Activated CD8-positive, alpha-beta memory T cell treated with anti-CD3 and anti-CD28 coated beads for 4 hours (primary cell): ENCODE measurements at places on chromosomes 12 and 14.

GRCh38 chr12:106717673-106718072, 56.8 kb upstream of the RIC8B start:
- no peak for DNase-seq

GRCh38 chr14:39592116-39592789, 160.0 kb upstream of the FBXO33 start:
- no peak for DNase-seq

DNA sequence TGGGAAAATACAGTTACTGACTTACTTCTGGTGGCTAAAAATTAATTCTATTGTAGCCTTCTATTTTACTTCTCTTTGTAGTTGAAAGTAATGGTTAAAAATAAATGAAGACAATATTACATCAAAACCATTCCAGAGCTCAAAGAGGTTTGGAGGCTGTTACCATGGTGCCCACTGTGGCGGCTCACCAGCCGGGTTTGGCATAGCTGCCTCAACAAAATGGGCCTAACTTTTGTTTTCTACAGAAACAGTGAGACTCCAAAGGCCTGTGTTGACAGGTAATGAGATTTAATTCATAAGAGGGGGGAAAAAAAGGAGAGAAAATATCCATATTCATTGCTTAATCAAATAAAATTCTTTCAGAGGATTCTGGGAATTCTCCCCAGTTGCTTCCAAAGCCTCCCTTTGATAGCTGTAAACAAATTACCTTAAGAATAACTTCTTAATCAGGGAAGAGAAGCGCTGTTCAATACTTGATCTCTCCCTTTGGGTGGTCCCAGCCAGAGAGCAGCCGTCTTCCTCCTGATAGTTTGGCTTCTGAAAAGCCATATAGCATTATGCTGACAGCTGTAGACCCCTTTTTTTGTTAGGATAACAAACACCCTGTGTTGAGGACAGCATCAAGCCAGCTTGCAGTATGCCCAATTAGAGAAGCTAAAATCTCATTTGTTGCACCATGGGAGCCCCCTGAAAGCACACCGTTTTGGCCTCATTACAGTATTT, 266.8 kb downstream of the NEDD1 start:
- DNase-seq, result no peak

- no peak for DNase-seq
Observed at GRCh38 chr14:91413547-91414474, 3.8 kb downstream of the CCDC88C start.

GRCh38 chr14:105943973-105944602, 417.7 kb downstream of the TMEM121 start:
- DNase-seq, result no peak

- no peak for DNase-seq
Observed at GRCh38 chr14:33510991-33511390, 439.9 kb downstream of the EGLN3 start.

GRCh38 chr14:102323102-102323501, 3.6 kb downstream of the ZNF839 start:
- DNase-seq, result no peak

GRCh38 chr14:20631880-20632389, 9.6 kb downstream of the OR6S1 start:
- no peak for DNase-seq

- no peak for DNase-seq
Observed at GRCh38 chr12:124679533-124680371, 112.3 kb upstream of the NCOR2 start.

DNA sequence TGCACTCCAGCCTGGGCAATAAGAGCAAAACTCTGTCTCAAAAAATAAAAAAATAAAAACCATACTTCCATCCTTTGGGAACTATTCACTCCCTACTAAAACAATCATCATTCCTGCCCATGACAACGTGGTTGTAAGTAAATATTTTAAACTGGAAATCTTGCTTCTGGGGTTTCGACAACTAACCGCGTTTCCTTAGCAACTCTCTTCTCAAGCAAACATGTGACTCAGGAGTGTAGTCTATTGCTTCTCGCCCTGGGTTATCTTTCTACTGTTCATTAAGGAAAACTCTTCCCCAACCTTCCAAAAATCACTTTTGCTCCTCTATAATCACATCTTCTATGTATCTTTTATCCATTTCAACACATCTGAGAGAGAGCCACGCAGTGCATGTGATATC, 21.8 kb downstream of the APPL2 start:
- no peak for DNase-seq

GRCh38 chr12:109542014-109542413, 31.3 kb downstream of the MMAB start:
- DNase-seq, result no peak

- DNase-seq, result no peak
Observed at GRCh38 chr12:110765111-110765510, 22.4 kb upstream of the PPP1CC start.

- DNase-seq, result no peak
Observed at GRCh38 chr12:107486140-107486892, 199.3 kb upstream of the PWP1 start.

GRCh38 chr12:109358154-109358869, 10.6 kb downstream of the MYO1H start:
- DNase-seq, result no peak

DNA sequence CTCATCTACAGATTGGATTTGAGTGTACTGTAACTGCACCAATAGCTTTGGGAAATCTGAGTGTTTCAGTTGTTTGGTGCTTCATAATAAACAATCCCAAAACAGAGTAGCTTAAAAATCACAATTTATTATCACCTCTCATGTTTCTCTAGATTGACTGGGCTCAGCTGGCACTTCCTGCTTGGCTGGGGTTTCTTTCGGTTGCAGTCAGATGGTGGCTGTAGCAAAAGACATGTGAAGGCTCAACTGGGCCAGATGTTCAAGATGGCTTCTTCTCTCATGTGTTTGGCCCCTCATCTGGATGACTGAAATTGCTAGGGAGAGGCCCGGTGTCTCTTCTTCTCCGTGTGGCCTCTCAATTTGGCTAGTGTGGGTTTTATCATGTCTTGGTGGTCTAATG, 12.1 kb upstream of the BMP4 start:
- no peak for DNase-seq

- no peak for DNase-seq
Observed at GRCh38 chr12:67354966-67355365, 85.8 kb downstream of the CAND1 start.

DNA sequence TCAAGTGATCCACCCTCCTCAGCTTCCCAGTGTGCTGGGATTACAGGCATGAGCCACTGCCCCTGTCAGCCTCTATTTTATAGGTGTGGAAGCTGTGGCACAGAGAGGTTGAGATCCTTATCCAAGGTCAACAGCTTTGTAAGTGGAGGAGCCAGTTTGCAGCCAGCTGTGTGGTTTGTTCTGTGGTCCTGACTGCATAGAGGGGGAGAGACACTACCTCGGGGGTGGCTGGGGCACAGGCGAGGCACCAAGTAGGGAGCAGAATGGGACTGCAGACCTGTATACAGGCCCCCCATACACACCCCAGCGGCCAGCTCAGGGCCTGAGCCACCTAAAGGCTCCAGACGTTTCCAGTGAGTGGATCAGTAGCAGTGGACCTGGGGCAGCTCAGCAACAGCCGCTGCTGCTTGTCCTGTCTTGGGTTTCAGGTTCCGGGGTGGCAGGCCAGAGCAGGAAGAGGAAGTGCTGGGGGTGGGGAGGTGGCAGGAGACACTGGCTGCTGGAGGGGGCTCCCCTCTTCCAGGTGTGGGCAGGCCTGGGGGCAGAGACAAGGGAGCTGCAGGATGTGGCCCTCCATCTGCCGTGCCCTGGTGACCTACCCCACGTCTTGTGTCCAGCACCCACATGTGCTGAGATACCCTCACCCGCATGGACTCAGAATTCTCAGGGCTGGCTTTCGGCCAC, 11.0 kb downstream of the ORAI1 start:
- DNase-seq, result no peak

DNA sequence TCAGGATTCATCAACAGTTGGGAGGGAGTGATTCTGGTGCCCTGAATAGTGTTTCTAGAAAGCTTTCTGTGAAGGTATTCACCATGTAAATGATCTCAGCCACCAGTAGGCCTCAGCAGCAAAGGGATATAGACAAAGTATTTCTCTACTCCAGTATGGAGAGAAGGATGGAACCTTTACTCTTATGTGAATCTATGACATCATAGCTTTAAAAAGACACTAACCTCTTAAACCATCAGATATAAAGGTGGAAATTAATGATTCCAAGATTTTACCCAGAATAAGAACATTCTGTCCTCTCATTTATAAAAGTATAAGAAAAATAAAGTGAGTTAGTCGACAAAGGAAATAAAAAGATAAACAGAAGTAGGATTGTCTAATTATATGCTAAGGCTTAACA, 4.6 kb downstream of the GPR65 start:
- no peak for DNase-seq

GRCh38 chr12:71455028-71455737, 15.6 kb downstream of the LGR5 start:
- no peak for DNase-seq

GRCh38 chr12:131456301-131457027, 254.4 kb upstream of the SFSWAP start:
- no peak for DNase-seq

DNA sequence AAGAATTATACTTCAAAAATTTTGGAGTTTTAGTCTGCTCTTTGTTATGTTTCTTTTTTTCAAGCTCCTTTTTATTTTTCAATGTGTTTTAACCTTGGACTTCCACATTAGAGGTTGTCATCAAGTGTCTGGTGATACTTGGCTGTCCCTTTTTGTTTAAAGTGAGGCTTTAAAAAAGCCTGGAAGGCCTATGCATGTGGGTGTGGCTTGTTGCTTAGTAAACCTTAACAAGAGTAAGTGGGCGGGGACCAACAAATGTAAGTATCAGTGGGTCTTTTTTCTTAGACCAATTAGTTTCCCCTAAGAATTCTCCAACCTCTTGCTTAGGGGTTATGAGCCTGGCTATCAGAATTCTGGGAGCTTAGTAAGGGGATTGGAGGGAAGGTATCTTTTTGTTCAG, 26.4 kb downstream of the HCFC2 start:
- no peak for DNase-seq

GRCh38 chr14:43336351-43336750, 1170.7 kb downstream of the FSCB start:
- DNase-seq, result no peak

GRCh38 chr14:94706133-94706532, 63.8 kb downstream of the GSC start:
- DNase-seq, result no peak

DNA sequence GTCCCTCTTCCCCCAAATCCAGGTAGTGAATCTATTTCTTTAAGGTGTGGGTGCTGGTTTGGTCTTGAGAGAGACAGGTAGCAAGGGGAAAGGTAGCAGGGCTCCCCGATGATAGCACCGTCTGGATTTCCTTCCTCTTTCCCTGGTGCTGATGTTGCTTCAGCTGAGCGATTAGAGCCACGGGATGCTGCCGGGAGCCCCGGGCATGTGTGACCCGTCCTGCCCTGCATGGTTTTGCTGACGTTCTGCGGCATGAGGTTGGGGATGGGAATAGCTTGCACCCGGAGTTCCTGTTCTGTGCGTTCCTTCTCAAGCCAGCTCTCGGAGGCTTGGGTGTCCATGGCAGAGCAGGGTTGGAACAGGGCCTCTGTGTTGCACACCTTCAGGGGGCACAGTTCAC, 107.3 kb downstream of the TSPAN9 start:
- DNase-seq, result no peak

DNA sequence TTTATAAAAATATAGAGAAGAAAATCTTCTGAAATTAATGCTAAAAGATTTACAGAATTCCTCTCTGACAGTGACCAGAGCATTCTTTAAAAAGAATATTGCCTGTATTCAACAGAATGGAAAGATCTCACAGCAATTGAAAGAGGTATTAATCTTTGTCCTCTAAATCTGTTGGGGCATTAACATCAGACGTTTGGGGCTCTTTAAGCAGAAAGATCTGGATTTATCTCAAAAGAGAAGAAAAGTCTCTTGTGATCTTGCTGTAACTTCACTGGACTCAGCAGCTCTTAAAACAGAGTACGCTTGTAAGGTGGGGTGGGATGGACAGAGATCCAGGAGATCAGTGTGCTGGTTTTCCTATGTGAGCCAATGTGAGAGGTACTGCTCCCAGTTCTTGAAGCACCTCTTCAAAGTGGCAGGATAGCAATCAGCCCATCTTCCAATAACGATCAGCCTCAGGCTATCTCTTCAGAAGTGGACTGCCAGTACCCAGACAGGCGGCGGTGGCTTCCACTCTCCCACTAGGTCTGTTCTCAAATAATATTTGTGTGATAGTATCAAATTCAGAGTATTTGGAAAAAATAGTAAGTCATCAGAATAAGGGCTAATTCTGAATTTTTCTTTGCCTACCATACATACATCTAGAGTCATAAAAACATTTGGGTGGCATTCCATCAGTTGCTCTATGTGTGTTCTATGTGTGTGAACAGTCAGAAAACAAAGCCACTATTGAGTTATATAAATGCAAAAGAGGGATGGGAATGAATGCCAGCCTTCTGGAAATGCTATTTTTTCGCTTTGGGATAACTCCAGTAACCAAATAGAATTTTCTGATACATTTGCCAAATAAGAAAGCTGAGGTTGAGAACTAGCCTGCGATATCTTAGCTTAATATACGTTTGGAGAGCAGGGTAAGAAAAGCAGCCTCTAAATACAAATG, 237.4 kb upstream of the RGS6 start:
- no peak for DNase-seq

GRCh38 chr12:116172224-116172849, 105.2 kb downstream of the MED13L start:
- no peak for DNase-seq

DNA sequence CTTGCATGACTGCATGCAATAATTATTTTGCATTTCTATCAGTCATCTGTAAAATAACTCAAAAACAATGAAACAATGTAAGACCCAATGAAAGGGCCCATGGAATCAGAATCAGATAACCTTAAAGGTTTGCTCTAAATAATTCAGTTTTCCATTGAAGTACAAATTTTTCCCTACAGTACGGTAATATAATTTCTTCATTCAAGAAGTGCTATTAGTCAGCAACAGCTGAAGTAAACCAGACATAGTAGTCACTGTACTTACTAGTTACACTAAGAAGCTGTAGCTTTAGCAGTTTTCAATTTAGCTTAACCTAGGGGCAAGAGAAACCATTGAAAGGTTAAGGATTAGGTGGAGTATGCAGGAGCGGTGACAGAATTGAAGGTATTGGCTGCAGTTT, 43.5 kb downstream of the BCAT1 start:
- no peak for DNase-seq

DNA sequence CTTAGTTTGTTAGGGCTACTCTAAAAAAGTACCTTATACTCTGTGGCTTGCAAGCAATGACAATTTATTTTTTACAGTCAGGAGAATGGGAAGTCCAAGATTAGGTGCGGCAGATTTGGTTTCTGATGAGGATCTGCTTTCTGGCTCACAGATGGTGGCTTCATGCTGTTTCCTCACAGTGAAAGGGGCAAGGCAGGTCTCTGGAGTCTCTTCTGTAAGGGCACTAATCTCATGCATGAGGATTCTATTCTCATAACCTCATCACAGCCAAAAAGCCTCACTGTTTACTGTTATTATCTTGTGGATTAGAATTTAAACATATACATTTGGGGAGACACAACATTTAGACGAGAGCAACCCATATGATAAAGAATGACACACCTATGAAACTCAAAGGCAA, 1957.4 kb upstream of the SEL1L start:
- no peak for DNase-seq
